ENCODE measurements at places on chromosomes 3 and 15. TPM values are rescaled to one million over a fixed set of nuclear protein-coding genes. Genes with fewer than 3 reads are reported as not detected.

DNA sequence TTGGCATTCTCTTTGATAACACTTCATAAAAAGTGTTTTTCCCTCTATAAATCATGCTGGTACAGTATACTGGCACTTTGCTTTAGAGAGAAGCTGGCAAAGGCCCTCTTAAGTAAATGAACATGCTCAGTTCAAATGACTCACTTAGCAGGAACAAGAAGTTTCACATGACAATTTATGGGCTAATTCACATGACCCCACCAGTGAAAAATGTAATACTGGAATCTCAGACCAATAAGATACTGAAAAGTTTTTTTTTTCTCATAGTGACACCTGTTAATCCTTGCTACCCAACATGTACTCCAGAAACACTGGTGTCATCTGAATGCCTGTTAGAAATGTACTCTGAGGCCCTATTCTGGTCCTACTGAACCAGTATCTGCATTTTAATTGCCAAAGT, 13.9 kb downstream of the BTBD1 start:
- no peak overlapping the region for H3K27ac ChIP-seq
- no peaks in the 10 kb centered on the region for H3K27me3 ChIP-seq
- peaks cover 8% of the 10 kb centered on the region for H3K4me1 ChIP-seq
- H3K36me3 ChIP-seq: peaks cover 32% of the 10 kb centered on the region
- H3K4me3 ChIP-seq: no peak overlapping the region

The MRAS gene
- 26.8 TPM for total RNA-seq

DNA sequence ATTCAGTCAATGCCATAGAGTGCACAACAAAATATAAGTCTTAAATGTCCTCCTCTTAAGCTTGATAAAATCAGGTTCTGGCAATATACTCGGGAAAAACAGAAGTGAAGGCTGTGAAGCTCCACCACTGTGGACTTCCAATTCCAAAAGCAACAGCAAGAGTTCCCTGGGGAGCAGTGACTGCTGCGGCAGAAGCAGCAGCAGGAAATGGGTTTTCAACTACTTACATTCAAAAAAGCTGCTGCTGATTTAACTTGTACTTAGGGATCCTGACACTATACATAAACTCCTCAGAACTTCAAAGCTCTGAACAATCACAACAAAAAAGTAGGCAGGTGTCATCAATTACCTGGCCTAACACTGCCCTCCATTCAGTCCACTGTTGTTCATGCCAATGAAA, 4.7 kb downstream of the CEP152 start:
- peaks cover 10% of the 10 kb centered on the region for H3K4me1 ChIP-seq
- H3K36me3 ChIP-seq: no peaks in the 10 kb centered on the region
- no peak overlapping the region for H3K4me3 ChIP-seq
- H3K27ac ChIP-seq: no peak overlapping the region
- H3K27me3 ChIP-seq: no peaks in the 10 kb centered on the region
- DNase-seq: no peak

The SPTSSB gene
- 2.9 TPM for total RNA-seq

DNA sequence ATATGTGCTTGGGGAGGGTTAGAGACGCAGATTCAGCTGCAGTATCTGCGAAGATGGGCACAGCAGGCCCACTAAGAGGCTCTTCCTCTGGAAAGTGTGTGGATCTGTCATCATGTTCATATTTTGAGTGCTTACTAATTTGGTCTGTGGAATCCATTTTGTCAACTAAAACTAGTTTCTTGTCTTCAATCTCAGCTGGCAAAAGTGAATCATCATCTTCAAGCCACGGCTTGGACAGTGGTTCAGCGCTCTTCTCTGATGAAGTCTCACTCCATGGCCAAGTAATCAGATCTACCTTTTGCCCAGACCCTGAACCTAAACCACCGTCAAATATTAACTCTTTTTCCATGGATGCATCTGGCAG, 76.2 kb downstream of the IMPG2 start:
- H3K4me3 ChIP-seq: no peak overlapping the region
- no peak for DNase-seq
- H3K36me3 ChIP-seq: no peaks in the 10 kb centered on the region
- no peaks in the 10 kb centered on the region for H3K27me3 ChIP-seq
- H3K4me1 ChIP-seq: no peaks in the 10 kb centered on the region

DNA sequence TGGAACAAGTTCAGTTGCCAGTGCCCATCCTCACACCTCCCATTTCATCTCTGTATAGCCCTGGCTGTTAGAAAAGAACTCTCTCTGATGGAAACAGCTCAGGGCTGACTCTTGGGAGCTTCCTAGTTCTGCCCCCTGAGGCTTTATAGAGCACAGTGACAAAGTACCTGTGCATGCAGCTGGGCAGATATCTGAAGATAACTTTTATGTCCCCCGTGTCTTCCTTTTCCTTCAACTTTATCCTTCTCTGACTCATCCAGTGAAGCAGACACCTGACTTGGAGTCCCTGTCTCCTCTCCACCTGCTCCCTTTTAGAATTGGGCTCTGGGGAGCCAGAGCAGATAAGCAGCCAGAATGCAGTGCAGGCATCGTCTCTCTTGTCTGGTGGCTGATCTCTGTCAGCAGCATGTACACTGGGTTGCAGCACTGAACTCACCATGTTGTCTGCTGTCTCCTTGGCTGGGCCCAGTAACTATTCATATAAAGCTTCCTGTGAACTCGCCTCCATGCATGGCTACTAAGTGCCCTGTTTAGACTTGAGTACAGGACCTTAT, 53.9 kb upstream of the PLXNA1 start:
- peaks cover 39% of the 10 kb centered on the region for H3K4me1 ChIP-seq
- H3K27ac ChIP-seq: no peak overlapping the region
- H3K36me3 ChIP-seq: no peaks in the 10 kb centered on the region
- H3K4me3 ChIP-seq: no peak overlapping the region
- no peak for DNase-seq
- H3K27me3 ChIP-seq: no peaks in the 10 kb centered on the region

The OSTN gene
- not detected for total RNA-seq

The THBS1 gene
- 513 TPM for total RNA-seq

DNA sequence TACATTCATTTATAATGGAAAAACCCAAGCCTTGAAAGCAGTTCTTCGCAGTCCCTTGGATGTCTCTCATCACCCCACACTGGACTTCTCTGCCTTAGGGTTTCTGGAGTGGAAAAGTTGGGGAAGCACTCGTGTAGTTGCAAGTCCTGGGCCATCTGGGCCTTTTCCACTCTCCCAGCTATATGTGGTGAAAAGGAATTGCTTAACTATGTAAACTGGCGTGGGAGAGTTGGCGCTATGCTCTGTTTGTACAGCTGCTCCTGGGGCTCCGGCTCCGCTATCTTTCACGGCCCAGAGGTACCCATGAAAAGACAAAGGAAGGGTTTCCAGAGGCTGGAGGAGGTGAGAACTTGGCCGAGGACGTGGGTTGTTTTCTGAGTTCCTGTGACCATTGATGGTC, 81.1 kb upstream of the MYZAP start:
- H3K36me3 ChIP-seq: no peaks in the 10 kb centered on the region
- peaks cover 41% of the 10 kb centered on the region for H3K4me1 ChIP-seq
- no peak overlapping the region for H3K4me3 ChIP-seq
- H3K27me3 ChIP-seq: no peaks in the 10 kb centered on the region
- peak overlapping the region; percentile 74 for H3K27ac ChIP-seq

The MESP2 gene
- total RNA-seq: not detected

DNA sequence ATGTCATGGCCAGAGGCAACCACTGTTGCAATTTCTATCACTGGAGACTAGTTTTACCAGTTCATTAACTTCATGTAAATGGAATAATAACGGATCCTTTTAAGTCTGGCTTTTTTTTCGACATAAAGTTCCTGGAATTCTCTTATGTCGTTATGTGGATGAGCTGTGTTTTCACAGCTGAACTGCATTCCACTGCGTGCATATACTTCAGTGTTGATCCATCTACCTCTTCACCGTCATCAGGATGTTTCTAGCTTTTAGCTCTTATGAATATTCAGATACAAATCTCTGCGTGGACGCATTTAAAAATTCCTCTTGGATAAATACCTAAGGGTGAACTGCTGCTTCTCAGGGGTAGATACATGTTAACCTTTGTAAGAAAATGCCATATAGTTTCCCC, 15.6 kb upstream of the CYFIP1 start:
- peaks cover 23% of the 10 kb centered on the region for H3K36me3 ChIP-seq
- no peak overlapping the region for H3K4me3 ChIP-seq
- H3K27ac ChIP-seq: no peak overlapping the region
- no peak for DNase-seq
- no peaks in the 10 kb centered on the region for H3K4me1 ChIP-seq

Measured in vagina (tissue), 2 donors.